Stimulated activated CD8-positive, alpha-beta memory T cell treated with anti-CD3 and anti-CD28 coated beads, Interleukin-7, amount 100 ng/mL, for 1 hour (primary cell): ENCODE measurements at places on chromosomes 1 and 21.

DNA sequence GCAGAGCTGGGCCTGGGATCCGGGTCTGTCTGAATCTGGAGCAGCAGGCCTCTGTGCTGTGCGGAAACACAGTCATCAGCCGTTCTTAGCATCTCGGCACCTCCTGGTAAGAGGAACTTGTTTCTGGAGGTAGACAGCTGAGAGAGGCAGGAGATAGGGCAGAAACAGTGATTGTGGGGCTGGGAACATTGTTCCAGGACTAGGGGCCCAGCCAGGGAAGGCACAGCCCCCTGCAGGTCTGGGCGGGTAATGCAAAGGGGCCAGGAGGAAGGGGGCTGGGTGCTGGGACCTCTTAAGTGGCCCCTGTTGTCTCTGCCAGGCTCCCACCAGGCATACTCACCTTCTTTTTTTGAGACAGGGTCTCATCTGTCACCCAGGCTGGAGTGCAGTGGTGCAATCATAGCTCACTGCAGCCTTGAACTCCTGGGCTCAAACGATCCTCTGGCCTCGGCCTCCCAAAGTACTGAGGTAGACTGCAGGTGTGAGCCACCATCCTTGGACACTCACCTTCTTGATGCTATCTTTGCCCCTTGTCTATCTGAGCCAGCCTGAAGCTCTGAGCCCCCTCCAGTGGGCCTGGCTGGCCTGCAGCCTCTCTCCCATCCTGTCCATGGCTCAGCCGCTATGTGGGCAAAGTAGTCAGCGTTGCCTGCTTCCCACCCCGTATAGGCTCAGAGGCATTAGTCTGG, 134.3 kb upstream of the ZBTB40 start:
- no peak for DNase-seq

DNA sequence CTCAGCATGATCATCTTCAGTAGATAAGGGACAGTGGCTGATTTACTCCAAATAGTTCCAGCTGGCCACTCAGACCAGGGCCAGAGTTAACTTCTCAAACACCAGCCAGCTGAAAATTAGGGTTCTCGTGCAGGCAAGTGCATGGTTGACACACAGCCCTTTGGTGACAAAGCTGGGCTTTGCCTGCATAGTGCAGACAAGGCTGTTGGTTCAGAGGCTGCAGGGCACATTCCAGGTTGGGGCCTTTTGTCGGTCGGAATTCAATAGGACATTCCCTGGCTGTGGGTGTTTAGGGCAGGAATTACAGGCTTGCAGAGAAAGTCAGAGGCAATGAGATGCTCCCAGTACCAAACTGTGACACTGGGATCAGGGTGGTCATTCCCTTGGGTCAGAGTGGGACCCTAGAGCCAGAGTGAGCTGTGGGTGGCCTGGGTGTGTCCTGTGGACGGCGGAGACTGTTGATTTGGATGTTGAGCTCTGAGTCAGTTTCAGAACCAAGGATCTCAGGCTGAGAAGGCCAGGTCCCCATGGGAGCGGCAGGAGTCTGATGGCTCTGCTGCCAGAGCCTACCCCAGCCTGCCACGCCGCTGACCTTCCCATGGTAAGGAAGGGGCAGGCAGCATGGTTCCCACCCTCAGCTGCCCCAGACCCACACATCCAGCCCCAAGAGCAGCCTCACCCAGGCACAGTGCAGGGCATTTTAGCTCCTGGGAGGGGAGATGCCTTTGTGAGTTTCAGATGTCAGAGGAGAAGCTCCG, 56.2 kb downstream of the STUM start:
- DNase-seq, result no peak

DNA sequence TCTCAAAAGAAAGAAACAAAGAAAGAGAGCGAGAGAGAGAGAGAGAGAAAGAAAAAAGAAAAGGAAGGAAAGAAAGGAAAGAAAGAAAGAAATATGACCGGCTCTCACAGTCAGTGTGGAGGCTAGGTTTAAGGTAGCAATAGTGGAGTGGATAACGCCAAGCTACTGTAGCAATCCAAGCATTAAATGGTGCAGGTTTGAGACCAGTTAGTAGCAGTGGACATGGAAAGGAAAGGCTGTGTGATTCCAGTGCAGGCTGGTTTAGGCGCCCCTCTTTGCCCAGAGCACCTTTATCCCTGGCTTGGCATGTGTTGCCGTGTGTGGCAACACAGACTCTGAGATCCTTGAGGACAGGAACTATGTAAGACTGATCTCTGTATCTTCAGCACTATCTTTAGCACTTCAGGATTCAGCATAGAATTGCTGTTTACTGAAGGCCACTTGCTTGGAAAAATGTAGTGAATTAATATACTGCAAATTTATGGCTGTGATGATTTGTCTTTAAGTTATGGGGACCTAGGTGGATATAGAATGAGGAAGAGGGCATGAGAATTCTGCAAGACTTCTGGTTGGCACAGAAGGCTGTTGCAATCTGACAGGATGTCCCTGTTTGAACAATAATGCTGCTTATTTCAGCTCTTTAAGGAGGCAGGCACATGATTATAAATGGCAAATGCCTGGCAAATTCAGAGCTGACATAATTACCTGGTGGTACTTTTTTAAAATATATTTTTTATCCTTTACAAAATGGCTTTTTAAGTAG, 10.8 kb upstream of the OSBPL9 start:
- DNase-seq, result no peak

DNA sequence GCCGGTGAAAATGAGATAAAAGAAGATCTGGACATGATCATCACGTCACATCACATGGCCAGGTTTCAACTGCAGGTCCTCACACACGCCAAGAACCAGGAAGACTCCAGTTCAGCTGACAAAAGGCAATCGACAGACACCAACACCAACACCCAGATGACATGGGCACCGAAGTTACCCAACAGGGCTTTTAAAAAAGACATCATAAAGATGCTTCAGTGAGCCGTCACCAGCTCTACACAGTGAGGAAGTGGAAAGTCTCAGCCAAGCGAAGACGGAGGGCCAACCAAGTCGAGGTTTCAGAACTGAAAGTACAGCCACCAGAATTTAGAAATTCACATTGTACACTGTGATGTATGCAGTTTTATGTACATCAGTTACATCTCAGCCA, 154.3 kb upstream of the COL6A1 start:
- no peak for DNase-seq

DNA sequence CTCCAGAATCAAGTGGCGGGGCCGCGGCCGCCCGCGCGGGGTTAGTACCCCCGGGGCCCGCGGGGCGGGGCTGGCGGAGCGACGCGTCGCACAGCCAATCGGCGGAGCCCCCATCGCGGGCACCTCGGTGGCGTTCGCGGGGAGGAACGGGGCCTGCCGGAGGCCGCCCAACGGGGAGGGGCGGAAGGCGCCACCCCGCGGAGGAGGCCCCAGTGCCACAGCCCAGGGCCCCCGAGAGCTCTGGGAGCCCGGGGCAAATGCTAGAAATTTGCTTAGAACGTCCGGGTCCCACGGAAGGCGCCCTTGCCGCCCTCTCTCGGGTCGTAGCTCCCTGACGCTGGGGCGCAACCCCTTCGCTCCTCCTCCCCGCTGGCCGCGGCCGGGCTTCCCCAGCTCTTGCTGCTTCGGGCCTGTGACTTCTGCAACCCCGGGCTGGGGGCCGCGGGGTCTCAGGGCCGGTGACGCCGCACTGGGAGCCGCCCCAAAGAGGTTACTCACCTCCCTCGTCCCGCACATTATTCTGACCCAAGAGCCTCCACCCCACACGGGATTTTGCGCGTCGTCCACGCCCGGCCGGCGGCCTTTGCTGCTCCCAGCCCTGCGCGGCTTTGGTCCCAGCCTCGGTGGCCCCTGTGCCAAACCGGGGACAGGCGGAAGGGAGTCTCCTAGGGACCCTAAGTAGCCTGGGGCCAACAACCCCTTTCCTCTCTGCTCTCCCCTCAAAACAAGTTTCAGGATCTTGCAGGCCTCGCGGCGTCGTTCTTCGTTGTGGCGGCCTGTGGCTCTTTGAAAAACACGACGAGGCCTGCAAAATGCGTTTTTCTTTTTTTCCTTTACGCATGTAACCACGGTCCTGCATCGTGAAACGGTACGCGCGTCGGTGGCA, at the start of gene RUNX3:
Gene RUNX3 (minus strand): TSS at position 17 of the 886 bp plus-strand sequence. CDS start 408 bp downstream, outside the sequence.
- peak; percentile 90 for DNase-seq

DNA sequence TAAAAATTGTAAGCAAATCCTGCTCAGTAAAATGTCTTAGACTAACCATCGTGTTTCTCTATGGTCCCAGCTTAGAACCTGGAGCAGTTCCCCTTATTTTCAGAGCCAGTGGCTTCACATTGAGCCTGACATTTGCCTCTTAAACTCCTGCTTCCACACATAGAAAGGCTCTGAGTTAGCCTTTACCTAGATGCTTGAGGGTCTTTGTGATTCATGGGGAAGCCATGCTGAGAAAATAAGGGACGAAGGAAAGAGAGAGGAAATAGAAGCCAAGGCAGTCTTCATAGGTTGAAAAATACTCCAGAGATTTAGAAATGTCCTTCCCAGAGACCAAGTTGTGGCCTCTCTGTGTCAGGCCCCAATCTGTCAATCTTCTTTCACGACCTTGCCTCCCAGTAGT, 16.1 kb upstream of the RBBP5 start:
- DNase-seq, result no peak

- DNase-seq, result no peak
Measured at GRCh38 chr1:97632075-97632474, 288.8 kb downstream of the DPYD start.

- no peak for DNase-seq
Measured at GRCh38 chr1:156177919-156178654, 15.8 kb upstream of the SLC25A44 start.

DNA sequence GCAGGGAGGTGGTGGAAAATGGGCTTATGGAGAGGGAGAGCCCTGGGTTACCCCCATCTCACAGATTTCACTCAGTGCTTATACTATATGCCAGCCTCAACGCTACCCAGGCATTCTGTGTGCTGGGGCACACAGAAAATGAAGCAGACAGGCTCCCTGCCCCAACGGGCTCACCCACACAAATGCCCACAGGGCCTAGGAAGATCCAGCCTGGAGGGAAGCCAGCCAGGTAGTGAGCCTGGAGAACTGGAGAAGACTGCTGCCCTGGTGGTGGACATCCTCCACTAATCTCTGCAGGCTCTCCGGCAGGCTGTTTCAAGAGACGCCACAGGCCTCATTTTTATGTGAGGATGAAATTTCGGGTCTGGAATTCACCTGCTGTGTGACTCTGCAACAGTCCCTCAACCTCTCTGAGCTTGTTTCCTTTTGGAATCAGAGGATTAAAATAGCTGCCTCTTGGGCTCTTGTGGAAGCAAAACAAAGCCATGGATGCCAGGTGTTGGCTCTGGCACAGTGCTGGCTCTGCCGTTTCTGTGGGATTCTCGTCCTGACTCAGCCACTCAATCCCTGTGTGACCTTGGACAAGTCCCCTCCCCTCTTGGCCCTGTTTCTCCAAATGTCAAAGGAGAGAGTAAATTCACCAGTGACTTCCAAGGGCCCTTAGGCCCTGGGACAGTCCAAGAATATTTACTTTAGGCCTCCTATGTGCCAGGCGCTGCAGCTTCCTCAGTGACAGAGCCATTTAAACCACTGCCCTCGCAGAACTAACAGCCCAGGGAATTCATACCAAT, 3.6 kb downstream of the PAQR7 start:
- no peak for DNase-seq

DNA sequence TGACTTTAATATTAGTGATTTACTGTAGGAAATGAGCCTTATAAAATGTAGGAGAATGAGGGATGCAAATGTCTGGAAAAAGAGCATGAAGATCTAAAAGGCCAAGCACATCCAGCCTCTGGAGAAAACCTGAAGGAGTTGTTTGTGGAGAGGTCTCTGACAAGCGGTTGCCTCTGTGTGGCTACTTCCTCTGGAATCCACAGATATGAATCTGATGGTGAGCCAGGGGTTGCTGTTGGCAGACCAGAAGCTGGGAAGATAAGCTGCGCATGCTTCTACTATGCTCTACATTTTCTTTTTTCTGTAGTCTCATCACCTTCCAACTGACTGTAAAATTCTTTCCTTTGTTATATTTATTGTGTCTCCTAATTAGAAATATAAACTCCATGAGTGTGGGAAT, 248.6 kb downstream of the OLFM3 start:
- no peak for DNase-seq

GRCh38 chr1:104132382-104132973, 382.8 kb downstream of the AMY1C start:
- DNase-seq, result no peak

DNA sequence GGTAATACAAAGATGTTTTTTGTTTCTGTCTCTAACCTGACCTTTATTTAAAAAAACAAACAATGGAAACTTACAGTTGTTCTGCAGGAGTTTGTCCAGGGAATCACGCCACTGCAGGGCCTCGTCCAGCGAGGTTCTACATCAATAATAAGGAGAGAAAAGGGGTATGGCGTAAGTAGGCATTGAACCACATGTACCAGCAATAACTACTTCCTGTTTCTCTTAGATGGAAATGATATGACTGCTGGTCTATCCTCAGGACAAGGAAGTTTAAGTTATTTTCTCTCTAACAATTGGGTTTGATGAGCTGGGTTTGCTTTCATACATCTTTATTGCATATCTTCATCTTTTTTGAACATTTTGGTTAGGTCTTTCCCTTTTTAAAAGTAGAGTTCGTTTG, 40.9 kb downstream of the RGS5 start:
- DNase-seq, result no peak

DNA sequence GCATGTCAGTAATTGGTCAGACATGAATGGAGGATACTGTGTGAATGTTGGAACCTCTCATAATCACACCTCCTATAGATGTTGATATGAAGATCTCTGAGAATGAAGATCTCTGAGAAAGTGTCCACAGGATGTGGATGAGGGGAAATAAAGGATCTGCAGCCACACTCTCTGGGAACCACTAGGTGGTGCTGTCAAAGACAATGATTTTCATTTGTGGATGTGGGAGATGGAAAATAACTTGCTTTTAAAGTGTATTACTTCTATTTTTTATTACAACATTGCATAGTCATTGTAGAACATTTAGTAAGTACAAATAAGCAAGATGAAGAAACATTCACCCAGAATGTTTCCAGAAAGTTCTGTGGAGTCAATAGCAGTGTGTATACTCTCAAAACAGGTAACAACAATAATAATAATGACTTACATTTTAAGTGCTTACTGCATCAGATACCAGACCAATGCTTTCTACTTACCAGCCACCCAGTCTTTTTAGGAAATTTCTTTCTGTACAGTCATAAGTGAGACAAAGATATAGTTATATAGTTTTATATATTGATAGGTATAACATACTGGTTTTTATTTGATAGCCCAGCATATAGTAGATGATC, 128.2 kb downstream of the ATG4C start:
- DNase-seq, result no peak

DNA sequence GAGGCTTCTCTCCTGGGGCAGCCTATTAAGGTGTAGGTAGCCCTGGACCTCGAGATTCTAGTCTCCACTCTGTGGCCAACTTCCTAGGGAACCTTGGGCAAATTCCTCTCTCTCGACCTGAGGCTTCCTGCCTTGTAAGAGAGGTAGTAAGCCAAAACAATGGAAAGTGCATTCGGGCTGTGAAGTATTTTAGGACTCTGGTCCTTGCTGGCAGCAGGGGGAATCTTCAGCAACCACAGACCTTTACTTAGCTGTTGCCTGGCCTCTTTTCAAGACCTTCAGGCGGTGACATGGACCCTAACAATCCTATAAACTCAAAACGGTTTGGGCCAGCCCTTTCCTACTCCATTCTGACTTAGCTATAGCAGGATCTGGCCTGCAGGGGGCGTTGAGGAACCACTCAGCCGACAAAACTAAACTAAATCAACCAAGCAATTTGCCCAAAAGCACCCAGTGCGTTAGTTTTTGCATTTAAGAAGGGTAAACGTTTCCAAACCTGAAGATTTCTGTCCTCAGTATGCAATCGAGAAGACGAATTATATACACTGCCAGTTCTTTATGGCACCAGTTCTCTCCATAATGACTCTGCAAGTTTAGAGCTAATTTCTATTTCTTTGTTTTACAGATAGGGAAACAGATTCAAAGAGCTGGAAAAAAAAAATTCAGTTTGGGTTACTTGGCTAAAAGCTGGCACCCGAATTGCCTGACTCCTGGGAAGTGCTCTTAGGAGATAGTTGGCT, 10.9 kb upstream of the SESN2 start:
- DNase-seq, result peak; percentile 57
